ENCODE measurements at places on chromosomes 5 and 9.
A peak's percentile ranks its signal among the peaks of the same experiment; 100 is the strongest.

- peak; percentile 47 for DNase-seq
These were observed 1.1 kb downstream of the NIPAL4 start for GRCh38 chr5:157460921-157461792.

DNA sequence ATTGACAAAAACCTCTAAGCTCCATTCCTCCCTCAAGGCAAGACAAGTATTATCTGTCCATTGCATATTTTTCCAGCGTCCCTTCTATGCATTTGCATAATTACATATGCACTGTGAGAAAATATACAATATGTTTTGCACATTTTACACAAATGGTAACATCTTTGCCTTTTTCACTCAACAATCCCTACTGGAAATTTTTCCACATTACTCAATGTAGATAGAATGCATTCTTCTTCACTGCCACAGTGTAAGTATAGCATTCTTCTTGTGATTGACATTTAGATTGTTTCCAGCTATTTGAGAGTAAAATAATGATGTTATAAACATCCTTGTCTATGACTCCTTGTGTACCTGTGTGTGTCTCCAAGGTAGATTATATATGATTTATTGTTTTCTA, 205.0 kb downstream of the SLIT3 start:
- DNase-seq, result no peak

DNA sequence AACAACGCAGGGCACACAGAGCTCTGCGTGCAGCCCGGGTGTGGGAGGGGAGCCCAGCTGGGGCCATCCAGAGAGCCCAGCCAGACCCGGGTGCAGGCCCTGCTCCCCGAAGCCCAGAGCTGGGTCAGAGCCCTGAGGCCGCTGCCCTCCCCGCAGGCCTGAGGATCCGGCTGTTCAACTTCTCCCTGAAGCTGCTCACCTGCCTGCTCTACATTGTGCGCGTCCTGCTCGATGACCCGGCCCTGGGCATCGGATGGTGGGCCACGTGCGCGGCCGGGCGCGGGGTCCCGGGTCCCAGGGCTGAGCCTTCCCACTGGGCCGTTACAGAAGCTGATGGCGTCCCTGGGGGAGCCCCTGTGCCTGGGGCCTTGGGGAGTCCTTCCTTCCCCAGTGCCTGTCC, 48.8 kb downstream of the KCNT1 start:
- DNase-seq, result no peak

DNA sequence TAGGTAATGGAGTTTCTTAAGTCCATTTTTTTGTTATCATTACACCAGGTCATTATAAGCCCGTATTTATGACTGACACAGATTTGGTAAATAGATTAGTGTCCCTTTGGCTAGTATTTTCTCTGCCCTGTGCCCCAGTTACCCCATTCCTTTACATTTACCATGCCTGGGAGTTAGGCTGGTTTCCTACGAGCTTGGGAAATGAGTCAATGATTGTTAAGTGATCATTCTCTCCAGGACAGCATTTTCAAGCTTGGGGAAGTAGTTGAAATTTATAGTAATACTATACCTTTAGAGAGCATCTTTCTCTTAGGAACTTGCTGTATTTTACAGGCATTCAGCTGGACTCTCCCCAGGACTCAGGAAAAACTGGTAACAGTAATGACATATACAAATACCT, 573.1 kb downstream of the TLE4 start:
- DNase-seq, result no peak

DNA sequence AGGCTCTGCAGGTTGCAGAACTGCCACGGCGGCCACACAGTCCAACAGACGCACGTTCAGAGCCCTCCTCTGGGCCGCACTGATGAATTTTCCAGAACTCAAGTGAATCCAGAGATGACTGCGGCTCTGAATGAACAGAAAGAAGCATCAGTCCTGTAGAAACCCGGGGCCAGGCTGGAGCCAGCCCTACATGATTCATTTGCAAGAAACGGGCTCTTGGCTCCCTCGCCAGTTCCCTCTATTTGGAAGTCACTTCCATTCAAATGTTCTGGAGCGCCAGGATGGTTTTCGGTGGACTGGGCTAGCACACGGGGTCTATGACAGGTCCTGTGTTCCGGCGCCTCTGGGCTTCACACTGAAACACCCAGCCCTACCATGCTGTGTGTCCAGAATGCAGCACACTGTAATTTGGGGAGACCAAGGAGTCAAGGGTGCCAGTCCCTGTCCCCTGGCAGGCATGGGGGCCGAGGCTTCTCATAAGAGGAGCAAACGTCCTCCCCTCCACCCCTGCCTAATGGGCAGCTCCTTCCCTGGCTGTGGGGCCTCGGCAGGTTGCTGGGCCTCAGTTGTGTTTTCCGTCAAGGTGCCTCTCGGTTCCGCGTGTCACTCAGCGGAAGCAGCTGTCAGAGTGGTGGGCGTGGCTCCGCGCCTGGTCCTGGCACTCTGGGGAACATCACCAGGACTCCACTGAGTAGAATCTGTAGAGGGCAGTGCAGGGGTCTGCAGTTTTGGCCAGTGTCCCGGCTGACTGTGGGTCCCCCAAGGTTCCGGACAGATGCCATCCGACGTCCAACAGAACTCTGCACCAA, 18.1 kb upstream of the COL5A1 start:
- peak; percentile 79 for DNase-seq

DNA sequence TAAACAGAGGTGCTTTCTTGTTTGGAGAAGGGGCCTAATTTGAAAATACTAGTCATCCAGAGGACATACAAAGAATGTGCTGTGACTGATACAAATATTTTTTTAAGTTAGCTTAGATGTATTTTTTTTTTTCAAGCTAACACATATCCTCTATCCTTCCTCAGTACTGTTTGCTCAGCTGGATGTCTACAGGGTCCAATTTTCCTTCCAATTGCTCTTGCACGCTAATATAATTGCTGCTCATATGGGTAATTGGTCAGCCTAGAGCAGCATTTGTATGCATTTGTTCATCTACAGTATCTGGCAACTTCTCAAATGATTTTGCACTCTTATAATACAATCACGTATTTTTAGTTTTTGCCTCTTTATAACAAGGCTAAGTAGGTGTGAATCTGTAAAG, 84.7 kb downstream of the ZDHHC21 start:
- no peak for DNase-seq

GRCh38 chr5:81420039-81420667, 26.2 kb upstream of the ACOT12 start:
- no peak for DNase-seq

DNA sequence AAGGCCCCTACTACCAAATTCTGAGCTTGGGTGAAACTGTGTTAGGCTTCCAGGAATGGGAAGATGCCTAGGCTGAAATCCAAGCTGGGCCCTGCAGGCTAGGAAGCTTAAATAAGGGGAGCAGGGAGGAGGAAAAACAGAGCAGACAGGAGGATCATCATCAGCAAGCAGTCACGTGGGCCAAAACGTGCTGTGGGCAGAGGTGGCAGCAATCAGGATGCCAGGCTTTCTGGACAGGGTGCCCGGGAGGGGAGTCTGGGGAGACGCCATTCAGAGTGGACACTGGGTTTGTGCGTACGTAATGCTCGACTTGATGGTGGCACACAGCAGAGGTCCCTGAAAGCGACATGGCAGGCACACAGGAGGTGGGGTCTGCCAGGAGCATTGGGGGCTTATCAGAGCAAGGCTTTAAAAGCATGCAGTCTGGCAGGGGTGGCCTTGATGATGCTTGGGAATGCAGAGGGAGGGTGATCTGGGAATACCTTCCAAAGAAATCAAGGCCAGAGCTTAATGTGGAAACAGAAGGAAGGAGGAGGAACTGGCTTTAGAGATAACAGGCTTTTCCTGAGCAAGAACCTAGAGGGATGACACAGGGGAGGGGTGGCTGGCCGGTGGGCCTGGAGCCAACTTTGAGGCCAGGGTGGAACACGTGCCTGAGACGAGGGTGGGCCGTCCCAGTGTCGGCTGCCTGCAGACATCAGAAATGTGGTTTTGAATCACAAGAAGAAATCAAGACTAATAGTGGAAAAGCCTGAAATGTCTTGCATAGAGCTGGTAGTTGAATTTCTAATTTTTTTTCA, 212.5 kb downstream of the GADD45G start:
- no peak for DNase-seq

DNA sequence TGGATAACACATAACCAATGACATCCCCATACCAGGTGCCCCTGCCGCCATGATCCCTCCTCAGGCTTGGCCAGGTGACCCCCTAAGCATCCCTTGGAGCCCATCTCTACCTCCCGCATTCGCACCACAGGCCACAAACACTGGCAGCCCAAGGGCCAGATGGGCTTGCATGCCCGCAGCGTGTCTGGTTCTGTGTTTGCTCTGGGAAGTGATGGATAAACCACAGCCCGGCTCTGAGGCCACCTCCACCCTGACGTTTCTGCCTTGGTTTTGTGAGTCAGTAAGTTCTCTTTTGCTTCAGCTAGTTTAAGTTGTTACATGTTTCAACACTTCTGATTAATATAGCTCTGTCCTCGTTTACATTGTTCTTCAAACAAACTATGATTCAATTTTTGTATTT, 172.4 kb upstream of the PHYKPL start:
- DNase-seq, result peak; percentile 79

GRCh38 chr5:71748360-71748759, 29.3 kb downstream of the CARTPT start:
- no peak for DNase-seq

DNA sequence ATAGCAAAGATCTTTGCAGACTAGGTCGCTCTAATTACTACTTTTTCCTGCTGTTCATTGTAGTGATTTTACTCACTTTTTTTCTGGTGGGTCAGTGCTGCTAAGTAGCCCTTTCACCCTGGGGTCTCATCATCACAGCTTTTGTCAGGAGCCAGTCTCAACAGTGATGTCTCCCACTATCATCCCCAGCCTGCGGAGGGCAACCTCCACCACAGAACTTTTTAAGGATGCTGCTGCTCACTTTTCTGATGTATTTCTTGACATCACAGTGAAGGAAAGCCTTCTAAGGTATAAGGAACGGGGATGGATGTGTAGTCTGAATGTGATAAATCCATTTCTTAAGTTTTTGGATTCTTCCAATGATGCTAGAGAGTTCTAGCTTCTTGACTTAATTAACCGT, 242.5 kb upstream of the RIOK2 start:
- DNase-seq, result no peak

DNA sequence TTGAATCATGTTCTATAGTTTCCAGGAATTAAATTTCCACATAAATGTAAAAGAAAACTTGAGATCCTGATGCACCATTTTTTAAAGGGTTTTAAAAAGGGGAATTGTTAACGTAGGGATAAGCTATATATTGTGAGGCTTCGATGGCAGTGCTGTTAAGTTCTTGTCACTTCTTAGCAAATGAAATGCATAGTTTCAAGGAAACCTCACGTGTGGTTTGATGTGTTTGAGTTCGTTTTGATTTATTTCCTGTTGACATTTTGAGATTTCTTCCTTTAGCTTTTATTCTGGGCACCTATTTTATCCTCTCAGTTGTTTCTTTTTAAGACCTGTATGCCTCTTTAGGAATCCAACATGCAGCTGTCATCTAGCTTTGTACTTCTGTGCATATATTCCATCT, 301.0 kb downstream of the DOCK8 start:
- no peak for DNase-seq

DNA sequence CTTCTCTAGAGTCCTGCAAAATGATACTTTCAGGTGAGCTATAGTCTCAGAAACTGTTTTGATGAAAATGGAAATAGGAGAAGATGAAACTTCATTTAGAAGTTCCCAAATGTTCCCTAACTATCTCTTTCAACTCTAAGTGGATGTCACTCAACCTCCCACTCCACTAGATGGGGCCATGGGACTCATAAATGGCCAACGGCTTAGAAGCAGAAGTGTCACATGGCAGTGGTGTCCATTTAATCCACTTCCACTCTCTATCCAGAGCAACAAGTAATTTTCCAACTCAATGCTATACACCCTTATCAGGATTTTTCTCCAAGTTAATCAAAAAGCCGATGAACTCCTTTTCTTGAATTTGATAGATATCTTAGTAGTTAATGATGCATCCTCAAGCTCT, 295.7 kb downstream of the EDIL3 start:
- DNase-seq, result no peak

DNA sequence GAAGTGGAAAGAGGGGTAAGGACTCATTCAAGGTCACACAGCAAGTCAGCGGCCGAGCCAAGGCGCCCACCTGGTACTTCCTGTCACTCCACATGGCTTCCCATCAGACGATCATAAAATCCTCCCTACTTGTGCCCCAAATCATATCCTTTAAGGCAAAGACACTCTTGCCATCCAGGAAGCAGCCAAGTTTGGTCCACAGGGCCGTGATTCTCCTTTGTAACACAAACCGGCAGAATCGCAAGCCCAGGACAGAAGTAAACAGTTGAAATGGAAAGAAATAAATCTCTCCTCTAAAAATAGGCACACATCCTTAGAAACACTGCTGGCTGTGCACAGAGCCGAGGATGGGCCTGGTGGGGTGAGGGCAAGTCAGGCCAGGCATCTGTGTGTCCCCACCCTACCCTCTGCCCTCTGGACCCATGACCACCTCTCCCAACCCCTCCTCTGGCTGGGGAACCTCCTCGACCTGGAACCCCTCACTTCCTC, 30.5 kb downstream of the TMOD1 start:
- DNase-seq, result peak; percentile 65

DNA sequence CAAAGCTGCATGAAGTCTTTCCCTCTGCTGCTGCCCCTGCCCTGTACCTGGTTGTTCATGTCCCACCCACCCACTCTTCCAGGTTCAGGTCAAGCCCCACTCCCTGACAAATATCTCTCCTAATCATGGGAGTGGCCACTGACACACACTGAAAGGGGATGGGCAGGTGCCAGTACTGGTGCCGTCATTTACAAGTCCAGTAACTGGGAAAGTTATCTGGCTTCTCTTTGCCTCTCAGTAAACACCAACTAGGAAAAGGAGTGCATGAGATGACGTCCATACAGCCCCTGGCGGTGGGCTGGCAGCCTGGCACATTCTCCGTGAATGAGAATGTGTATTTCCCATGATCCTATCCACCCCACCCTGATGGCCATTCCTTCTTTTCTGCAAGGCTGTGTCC, 225.2 kb downstream of the FSTL4 start:
- DNase-seq, result peak; percentile 64

DNA sequence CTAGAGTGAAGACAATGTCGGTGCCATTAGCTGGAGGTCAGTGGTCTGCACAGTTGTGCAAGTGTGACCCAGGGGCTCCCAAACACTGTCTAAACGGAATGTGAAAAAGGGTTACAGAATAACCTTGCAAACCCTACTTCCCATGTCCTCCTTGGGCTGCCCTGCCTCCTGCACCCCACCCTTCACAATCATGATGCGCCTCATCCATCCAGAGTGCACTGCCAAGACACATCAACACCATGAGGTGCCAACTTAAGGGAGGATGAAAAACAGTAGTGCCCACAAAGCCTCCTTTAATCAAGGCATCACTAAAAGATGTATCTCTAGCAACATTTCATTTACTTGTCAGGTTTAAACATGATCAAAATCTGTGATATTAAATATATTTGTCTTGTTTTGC, 87.1 kb downstream of the SETX start:
- DNase-seq, result no peak

- DNase-seq, result no peak
These were observed 51.3 kb downstream of the NKD2 start for GRCh38 chr5:1059884-1060263.

Data from mesenteric fat pad (tissue), 1 donor.